ENCODE measurements at places on chromosomes 2 and 18.

DNA sequence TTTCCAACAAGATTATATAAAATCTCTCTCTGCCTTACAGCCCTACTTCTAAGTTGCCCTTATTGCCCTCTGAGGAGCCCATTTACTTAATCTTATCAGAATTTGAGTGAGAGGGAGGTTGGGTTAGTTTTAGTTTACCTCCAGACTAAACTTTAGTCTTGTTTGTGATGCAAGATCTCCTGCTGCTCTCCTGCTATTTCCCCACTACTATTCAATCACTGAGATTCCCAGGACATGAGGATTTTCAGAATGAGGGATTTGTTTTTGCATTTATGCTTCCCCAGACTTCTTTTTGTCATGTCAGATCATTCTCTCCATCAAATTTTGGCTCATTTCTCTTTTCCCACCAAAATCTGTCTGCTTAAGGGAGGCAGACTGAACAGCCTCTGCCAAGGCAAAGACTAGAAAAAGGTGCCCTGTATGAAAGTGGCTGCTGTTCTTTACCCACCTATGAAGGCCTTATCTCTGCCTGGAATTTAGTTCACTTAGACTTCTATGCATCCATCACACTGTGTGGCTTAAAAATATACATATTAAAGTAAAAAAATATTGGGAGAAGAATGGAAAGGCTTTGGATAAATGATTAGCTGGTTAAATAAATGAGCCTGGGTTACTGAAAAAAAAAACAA lies 401.3 kb downstream of the PID1 start:
- no peak for DNase-seq

GRCh38 chr2:234308073-234308812 lies 188.6 kb downstream of the ARL4C start:
- DNase-seq: no peak

- no peak for DNase-seq
Measured at GRCh38 chr2:142536492-142536891, 341.0 kb upstream of the KYNU start.

GRCh38 chr2:108348816-108349570 lies 28.8 kb upstream of the SULT1C4 start:
- DNase-seq: no peak

DNA sequence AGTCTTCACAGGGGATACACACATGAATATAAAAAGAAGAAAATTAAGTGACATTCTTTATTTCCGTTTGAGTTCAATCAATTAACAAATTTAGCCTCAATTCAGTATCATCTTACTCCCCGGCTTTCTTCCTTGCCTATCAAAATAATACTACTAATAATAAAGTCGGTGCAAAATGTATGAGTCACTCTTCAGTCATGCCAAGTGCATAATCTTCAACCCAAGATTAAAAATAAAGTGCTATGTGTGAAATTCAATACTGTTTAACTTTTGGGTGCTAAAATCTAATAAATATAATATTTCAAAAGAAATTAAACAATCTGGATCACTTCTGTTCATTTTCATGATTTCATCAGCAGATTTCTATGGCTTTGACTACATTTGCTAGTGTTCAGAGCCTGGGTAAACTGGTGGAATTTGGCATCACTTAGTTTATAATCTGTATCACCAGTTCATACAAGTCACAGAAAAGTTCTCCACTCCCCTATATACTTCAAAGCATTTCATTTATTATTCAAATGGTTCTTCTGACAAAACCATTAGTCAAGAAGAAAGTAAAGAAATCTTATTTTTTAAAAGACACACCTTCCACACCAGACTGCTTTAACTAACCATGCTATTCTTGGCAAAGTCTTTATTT lies 183.6 kb downstream of the THADA start:
- DNase-seq: no peak

DNA sequence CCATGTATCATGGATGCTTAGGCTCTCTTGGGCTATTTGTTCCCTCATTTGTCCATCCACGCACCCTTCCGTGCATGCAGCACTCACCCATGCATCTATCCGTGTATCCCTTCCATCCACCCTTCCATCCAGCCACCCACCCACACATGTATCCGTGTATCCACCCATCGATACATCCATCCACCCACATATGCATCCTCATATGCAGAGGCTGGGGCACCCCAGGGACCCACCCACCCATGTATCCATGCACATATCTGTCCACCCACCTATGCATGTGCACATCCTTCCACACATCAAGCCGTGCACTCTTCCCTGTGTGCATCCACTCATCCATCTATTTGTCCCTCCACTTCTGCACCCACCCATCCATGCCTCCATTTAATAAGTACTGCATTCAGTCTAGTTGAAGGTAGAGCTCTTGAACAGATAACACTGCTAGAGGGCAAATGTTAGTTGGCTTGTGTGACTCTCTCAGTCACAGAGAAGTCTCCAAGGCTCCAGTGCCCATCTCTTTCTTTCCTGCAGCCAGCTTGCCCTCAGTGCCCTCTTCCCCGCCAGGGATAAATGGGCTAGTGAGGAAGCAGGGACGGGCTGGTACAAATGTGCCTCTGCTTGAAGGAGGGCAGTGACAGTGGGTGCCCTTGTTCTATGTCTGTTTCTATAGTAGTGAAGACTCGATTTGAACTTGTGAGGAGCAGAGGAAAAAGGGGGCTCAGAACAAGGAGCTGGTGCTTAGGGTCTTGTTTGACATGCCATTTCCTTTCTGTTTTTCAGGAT lies 61.5 kb downstream of the EMILIN2 start:
- DNase-seq: no peak

DNA sequence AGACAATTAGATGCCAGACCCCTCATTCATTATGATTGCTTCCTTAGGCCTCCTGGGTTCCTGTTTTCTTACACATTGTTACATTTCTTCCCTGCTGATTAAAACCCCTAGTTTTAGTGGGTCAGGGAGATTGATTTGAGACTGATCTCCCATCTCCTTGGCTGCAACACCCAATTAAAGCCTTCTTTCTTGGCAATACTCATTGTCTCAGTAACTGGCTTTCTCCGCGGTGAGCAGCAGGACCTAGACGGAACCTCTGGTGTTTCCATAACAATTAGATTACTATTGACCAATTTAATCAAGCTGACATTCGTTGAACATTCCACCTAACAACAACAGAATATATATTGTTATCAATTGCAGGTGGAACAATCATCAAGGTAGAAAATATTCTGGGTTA lies 1676.4 kb upstream of the SLC39A10 start:
- DNase-seq: no peak

GRCh38 chr18:36717422-36718110 lies 111.2 kb downstream of the TPGS2 start:
- DNase-seq: no peak

GRCh38 chr2:82675186-82675585 lies 1783.9 kb downstream of the SUCLG1 start:
- DNase-seq: no peak

GRCh38 chr2:12035956-12036639 lies 289.7 kb downstream of the LPIN1 start:
- DNase-seq: no peak

DNA sequence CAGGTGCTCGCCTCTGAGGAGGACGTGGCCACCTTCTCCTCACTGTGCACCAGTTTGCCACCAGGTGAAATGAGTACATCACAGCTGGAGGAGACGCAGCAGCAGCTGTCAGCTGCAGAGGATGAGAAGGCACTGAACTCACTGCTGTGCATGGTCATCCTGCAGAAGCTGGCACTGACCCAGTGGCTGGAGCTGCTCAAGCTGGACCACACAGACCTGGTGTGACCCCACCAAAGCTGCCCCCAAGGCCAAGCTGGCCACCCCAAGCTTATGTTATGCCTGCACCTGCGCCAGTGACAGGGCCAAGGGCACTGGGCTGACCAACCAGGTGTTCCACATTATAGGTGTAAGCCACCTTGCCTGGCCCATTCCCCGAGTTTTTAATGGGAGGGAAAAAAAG lies 19.3 kb downstream of the CLK1 start:
- no peak for DNase-seq

GRCh38 chr2:157691695-157692094 lies 63.0 kb upstream of the ACVR1C start:
- no peak for DNase-seq

DNA sequence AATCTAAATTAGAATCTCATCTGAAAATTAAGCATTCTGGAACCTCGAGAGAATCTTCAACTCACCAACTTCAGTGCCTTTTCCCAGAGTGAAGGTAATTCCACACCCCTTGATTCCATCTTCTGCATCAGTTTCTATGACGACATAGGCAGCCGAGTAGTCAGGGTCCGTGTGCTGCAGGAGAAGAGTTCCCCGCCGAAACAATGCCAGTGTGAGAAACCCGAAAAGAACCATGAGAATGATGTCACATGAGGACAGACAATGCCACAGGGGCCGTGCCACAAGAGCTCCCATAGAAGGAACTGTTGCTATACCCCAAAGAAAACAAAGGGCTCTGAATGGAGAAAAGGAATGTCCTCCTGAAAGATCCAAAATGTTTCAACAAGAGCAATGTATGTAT lies 6.0 kb downstream of the ENOSF1 start:
- DNase-seq: no peak
